NK-92 treated with Interleukin-12 subunit alpha and Interleukin-12 subunit beta, amount 100 ng/mL, for 24 hours (cell line): ENCODE measurements at places on chromosomes 16 and 17.
A peak's percentile ranks its signal among the peaks of the same experiment; 100 is the strongest.

DNA sequence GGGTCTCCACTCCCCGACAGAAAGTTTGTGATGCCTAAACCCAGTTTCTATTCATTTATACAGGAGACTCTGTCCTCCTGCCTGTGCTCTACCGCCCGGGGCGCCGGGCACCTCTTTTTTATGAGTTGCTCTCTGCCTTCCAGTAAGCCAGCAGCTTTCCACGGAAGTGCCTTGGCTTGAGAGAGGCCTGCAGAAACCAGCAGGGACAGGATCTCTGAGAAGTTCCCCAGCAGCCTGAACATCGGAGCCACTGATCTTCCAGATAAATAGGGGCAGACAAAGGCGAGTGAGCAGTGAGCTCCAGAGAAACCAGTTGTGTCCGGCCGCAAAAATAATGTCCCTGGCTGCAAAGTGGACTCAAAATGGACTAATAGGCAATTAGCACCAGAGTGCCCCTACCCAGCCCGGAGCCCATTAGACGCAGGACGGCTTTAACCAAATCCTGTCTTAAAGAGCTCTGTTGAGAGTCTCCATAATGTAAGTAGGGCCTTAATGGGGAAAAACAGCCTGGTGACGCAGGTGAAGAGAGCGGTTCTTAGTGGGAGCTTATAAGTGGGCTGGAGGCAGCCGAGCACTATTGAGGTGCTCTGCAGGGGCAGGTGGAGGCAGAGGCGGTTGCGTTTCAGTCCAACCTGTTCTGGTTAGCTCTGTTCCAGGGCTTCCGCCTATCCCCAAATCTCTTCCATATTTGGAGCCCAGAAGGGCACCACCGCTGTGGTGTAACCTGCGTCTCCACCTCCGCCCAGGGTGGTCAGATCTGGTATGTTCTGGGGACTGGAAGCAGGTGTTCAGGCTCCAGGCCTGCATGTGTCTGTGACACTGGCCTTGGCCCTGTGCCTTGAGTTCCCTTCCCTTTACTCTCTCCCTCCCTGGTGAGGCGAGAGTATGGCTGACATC lies 74.1 kb downstream of the NT5M start:
- no peak for DNase-seq

DNA sequence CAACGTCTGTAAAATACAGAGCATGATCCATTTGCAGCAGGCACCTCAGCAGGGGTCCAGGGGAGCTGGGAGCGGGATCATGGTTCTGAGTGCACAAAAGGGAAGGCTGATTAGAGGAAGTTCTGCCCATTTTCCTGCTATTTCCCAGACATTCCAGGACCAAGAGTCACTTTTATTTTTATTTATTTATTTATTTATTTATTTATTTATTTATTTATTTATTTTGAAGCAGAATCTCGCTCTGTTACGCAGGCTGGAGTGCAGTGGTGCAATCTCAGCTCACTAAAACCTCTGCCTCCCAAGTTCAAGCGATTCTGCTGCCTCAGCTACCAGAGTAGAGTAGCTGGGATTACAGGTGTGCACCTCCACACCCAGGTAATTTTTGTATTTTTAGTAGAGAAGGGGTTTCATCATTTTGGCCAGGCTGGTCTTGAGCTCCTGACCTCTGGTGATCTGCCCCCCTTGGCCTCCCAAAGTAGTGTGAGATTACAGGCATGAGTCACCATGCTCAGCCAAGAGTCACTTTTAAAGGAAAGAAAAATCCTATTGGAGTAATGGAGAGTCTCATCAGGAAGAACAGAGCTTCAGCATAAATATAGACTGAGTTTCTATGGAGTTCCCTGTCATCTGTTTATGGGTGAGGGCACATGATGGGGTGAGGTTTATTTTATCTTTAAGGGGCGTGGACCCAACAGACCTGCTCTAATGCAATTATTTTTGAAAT lies 355.2 kb downstream of the HAPSTR1 start:
- DNase-seq = no peak

DNA sequence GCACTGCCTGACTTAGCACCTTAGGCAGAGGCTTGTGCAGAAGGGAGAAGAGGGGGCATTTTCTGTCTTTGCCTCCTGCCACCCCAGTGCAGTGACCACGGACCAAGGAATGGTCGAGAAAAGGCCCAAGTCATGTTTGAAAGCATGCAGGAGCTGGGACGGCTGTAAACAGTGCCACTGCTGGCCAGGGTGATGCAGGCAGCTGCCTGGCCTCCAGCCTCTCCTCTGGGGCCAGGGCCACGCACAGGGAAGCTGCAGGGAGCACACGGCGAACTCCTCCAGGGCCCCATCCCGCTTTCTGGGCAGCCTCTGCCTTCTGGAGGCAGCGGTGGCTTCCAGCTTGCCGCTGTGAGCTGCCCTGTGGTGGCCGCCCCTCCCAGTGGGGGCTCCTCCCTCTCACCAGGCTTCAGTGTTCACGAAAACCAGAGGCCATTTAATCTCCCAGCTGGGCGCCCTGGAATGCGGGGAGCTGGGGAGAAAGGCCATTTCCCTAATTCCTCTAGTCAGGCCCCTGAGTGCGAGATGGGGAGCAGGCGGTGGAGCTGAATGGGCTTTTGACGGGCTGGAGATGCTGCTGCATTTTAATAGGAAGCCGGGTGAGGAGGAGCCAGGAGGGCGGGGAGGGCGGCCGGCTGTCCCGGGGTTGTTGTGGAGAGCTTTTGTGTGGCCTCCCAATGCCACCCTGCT lies 28.7 kb upstream of the DNAI2 start:
- DNase-seq = no peak

DNA sequence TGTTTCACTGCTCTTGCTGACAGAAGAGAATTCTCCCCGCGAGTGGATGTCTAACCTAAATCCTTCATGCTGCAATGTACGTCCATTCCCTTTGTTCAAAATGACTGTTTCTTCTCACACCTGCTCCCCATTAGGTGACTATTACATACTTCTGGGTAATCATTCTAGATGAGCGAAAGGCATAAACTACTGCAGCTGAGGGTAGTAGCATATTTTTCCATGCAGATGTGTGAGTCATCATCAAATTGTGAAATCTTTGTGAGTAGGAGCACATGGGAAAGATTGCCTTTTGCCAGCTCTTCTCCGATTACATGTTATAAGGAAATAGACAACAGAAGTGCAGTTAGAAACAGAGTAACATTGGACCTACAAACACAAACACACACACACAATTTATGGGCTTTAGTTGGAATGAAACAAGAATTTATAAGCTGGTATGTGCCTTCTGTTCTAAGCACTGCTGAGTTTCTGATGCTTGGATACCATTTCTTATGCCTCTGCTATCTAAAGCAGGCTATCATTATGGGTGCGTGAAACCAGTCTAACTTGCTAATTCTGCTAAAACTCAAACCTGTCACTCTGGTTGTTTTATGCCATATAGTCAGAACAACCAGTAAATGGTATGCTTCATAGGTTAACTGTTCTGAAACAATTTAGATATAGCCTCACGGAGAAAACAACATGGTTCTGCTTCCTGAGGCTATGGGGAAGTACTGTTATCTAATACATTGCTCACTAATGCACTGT lies 346.9 kb upstream of the PSMD7 start:
- no peak for DNase-seq

GRCh38 chr17:58082870-58083490 lies at the start of gene DYNLL2:
DYNLL2 (plus strand) TSS chr17:58083419; CDS start chr17:58087091, 3,672 bp downstream.
- DNase-seq = peak; percentile 87

GRCh38 chr17:35708951-35709350 lies 22.5 kb upstream of the RASL10B start:
- DNase-seq = no peak

GRCh38 chr17:47286198-47286914 lies 32.7 kb downstream of the ITGB3 start:
- no peak for DNase-seq

DNA sequence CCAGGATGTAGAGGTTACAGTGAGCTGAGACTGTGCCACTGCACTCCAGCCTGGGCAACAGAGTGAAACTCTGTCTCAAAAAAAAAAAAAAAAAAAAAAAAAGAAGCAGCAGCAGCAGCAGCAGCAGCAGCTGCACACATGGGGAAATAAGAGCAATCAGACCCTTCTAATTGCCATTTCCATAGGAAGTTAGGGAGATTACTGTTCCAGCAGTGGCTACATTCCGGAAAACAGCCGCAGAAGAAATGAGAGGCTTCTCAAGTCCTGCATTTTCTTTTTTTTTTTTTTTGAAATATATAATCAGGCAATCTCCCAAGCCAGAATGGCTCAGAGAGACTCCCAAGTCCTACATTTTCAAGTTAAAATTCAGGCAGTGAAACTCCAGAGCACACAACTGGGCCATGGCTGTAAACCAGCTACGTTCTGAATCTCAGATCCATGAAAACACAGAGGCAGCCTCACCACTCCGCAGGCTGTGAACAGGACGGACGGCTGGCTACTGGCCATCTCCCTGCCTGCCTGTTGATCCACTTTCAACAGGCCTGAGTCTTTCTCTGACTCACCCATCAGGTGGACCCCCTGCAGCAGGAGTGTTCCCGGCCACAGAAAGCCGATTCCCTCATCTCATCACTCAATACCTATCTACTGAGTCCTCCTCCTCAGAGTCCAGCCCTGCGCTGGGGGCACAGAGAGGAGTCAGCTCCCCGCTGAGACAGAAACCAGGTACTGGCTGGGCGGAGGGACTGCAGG lies 15.0 kb downstream of the TRPV1 start:
- DNase-seq = no peak

DNA sequence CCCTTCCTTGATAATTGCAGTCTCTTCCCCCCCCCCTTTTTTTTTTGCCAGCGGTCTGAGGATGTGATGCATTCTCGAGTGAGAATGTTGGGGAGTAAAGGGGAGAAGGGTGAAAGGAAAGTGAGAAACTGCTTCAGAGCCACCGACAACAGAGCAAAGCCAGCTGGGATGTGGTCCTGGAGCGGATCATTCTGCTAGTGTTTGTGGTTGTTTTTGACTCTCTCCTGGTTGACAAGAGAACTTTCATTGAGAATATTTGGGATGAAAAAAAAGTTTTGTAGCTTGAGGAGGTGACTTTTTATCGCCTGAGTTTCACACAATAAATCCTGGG lies 1.3 kb downstream of the NF1 start:
- DNase-seq = no peak

GRCh38 chr17:76866774-76867577 lies 1.2 kb upstream of the MGAT5B start:
- no peak for DNase-seq

DNA sequence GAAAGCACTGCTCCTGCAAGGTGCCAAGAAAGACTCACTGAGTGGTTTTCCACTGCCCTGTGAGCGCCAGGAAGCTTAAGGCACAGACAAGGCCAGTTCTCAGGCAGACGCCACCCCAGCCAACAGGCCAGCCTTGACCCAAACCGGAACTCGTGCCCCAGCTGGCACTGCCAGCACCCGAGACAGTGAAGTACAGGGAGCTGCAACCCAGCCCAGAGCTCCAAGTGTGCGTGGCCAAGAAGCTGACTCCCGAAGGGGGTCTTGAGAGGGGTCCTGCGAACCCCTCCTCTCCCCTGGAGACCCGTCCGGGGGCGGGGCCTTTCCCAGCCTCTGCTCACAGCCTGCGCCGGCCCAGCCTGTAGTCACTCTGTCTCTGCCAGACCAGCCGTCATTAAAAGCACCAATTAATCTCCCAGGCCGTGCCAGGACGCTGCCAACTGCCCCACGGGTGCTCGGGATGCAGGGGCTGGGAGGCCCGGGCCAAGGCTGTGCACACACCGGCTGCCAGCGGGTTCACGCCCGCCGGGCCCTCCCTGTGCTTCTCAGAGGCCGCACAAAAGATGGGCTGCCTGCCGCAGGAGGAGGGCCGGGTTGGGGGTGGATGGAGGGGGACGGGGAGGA lies 4.4 kb upstream of the SOX8 start:
- no peak for DNase-seq

- DNase-seq = no peak
Observed at GRCh38 chr16:17364319-17365210, 106.2 kb downstream of the XYLT1 start.

- DNase-seq = no peak
Observed at GRCh38 chr16:67423611-67424260, 7.2 kb upstream of the HSD11B2 start.

DNA sequence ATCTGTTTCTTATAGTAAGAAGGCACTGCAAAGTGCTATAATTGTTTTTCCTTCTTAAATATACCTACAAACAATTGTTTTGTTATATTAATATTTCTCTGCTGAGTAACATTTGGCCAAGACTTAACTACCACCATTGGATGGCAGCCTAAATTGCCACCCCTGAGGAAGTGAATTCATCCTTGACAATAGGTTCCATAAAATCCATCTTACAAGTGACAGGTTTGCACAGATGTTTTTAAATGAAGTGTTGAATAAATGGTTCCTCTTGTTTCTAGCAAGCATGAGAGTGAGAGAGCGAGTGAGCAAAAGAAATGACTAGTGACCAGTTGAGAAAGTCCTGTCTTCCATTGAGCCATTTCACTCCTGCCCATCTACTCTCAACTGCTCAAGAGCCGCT lies 8.3 kb upstream of the MPHOSPH6 start:
- no peak for DNase-seq

- no peak for DNase-seq
Observed at GRCh38 chr17:50638606-50638965, 3.9 kb downstream of the ABCC3 start.

DNA sequence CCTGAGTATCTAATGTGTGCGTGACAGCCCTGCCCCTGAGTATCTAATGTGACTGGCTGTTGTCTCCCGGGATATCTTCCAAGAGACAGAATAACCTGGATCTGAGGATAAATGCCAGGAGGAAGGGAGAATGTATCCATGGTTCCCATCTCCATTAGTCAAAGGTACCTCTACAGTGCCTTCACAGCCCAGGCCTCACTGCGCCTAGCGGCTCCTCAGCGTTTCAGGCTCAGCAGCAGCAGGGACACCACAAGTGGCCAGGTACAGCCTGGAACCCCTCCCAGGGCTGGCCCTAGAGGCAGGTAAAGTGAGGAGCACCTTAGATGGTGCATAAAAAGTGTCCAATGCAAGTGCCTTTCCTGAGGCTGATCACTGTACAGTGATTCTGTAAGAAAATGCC lies 32.0 kb downstream of the SOCS3 start:
- no peak for DNase-seq
